ENCODE measurements at places on chromosomes 6 and 20.

DNA sequence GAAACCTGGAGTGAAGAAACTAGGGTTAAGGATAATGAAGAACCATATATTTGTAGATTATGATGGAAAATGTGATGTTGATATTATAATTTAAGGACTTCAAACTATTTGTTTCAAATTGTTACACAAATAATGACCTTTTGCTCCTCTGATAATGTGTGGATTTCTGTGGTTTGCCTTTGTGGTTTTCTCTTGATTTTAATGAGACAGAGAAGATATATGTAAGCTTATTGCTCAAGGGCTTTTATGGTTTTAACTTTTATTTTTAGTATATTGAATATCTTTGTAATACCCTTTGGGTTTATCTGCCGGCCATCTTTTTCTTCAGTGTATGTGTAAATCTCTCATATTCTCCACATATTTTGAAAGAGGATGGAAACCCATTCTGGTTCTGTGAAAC, 362.3 kb downstream of the RIMS1 start:
- no peak for DNase-seq

DNA sequence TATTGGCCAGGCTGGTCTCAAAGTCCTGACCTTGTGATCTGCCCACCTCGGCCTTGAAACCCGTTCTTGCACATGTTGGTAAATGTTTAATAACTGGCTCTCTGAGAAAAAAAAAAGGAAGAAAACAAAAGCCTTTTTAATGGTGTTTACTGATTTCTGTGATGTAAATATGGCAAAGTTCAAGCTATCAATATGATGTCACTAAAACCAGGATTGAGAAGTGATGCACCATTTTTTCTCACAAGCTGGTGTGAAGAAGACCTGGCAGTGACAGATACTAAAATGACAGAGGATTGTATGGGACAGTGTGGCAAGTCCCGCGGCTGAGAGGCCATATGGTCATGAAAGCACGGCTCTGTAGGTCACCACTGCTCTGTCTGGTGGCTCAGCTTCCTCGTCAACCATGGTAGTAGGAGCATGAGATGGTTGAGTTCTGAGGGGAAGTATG, 196.3 kb upstream of the SUPT3H start:
- no peak for DNase-seq

DNA sequence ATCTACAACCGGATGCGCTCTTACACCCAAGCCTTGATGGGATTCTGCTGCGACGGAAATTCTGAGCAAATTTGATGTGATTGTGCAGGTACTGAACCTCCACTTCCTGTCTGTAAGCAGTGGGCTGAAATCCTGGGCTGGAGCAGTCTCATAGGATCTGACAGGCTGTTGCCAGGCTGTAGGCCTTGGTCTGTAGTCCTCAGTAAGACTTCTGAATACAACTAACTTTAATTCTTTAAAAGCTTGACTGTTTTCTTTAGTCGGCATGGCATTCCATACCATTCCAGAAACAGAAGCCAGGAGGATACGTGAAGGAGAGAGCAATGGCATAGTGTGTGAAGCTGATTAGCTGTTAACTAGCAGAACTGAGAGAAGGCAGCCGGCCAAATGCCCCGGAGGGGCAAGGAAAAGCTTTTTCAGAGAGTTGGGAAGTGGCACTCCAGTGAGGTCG, 68.3 kb downstream of the ADTRP start:
- no peak for DNase-seq

- no peak for DNase-seq
Observed at GRCh38 chr6:46555129-46555528, 63.9 kb upstream of the RCAN2 start.

GRCh38 chr20:61146023-61146422, 106.0 kb upstream of the CDH4 start:
- DNase-seq = no peak

DNA sequence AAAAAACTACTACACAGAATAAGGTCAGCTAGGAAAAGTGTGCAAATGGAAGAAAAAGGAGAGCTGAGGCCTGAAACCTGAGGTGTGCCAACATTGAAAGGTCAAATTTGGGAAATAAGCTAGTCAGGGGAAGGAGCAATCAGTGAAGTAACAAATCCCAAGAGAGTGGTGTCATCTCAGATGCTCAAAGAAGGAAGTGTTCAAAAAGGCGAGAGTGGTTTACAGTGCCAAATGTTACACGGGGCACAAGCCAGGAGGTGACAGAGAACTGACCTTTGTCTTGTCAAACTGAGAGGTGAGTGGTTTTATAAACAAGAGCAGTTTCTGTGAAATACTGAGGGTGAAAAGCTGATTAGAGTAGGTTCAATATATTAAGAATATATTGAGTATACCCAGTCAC, 83.0 kb upstream of the TCF21 start:
- DNase-seq = no peak
